Nephron progenitor cell (in vitro differentiated cells): ENCODE measurements at places on chromosomes 4 and X.

DNA sequence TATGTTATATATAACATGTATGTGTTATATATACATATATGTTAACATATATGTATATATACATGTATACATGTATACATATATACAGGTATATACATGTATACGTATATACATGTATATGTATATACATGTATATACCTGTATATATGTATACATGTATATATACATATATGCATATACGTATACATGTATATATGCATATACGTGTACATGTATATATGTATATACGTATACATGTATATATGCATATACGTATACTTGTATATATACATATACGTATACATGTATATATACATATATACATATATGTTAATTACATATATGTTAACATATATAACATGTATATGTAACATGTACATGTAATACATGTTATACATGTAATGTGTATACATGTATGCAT lies 1077.3 kb upstream of the ADGRL3 start:
- no peaks in the 10 kb centered on the region for H3K27me3 ChIP-seq
- DNase-seq: no peak
- no peak overlapping the region for H3K27ac ChIP-seq
- no peak overlapping the region for H3K4me3 ChIP-seq
- H3K36me3 ChIP-seq: no peaks in the 10 kb centered on the region

DNA sequence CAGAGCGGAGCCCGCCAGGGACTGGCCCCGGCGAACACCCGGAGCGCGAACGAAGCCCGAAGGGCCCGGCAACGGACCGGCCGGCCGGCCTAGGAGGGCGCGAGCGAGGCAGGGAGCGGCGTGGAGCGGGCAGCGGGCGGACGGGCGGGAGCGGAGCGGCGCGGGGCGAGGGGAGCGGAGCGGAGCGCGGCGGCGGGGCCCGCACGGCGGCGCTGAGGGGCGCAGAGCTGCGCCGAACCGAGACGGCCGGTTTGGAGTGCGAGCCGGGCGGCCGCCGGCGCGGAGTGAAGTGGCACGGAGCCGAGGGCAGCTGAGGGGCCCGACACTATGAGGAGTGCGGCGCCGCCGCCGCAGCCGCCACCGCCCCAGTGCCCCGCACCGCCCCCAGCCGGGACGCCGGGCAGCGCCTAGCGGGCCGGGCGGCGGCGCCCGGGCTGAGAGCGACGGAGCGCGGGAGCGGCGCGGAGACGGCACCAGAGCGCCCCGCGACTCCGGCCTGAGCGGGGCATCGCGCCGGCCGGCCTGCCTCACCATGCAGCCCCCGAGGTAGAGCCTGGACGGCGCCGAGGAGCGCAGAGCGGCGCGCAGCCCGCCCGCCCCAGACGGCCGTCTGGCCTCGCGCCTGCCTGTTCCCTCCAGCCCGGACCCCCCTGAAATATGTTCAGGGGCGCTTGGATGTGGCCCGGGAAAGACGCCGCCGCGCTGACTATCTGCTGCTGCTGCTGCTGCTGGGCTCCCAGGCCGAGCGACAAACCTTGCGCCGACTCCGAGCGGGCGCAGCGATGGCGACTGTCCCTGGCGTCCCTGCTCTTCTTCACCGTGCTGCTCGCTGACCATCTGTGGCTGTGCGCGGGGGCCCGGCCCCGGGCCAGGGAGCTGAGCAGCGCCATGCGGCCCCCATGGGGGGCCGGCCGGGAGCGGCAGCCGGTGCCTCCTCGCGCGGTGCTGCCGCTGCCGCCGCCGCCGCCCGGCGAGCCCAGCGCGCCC lies 793 bp downstream of the NALF2 start:
- H3K4me1 ChIP-seq: no peaks in the 10 kb centered on the region
- H3K27me3 ChIP-seq: peaks cover 41% of the 10 kb centered on the region
- peak; percentile 48 for DNase-seq
- no peak overlapping the region for H3K27ac ChIP-seq

- H3K27ac ChIP-seq: no peak overlapping the region
- H3K4me3 ChIP-seq: no peak overlapping the region
- no peak for DNase-seq
- H3K36me3 ChIP-seq: peaks cover 30% of the 10 kb centered on the region
Observed at GRCh38 chrX:85029043-85029442, 25.4 kb downstream of the APOOL start.

- no peak overlapping the region for H3K4me3 ChIP-seq
- peaks cover 3% of the 10 kb centered on the region for H3K27me3 ChIP-seq
- H3K36me3 ChIP-seq: peaks cover 92% of the 10 kb centered on the region
Observed at GRCh38 chr4:89009761-89010369, 47.1 kb downstream of the FAM13A start.

DNA sequence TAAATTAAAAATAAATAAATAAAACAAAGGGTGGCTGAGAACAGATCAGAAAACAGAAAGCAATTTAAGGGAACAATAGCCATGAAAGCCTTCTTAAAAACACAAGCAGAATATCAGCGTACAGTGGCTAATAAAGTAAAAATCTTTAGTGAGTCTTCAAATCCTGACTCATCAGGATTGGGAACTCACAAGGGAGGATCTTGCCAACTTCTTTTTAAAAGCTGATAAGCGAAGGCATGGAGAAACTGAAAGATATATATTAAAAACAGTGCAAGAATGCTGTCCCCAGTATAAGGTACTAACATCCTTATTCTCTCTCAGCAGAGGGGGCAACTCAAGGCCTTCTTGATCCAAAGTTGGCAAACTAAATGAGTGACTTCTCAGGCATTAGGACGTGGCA lies 180.1 kb downstream of the DHX15 start:
- no peaks in the 10 kb centered on the region for H3K4me1 ChIP-seq
- DNase-seq: no peak
- no peaks in the 10 kb centered on the region for H3K36me3 ChIP-seq
- no peak overlapping the region for H3K27ac ChIP-seq

DNA sequence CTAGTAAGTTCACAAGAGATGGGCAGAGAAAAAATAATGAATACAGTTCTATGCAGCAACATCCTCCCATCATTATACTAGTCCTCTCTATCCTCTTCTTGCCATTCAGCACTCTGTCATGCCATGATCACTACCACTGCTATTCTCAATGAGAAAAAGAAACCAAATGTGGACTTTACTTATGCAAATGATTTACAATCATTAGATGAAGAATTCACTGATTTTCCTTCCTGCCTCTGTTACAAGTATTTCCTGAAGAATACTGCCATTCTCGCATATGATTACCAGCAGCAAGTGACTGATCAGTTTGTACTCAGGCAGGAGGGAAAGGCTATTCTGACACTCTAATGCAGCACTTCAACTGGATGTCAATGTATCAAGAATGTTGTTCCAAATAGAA lies 50.3 kb downstream of the WDFY3 start:
- H3K27ac ChIP-seq: no peak overlapping the region
- no peaks in the 10 kb centered on the region for H3K4me1 ChIP-seq
- DNase-seq: no peak
- peaks cover 71% of the 10 kb centered on the region for H3K36me3 ChIP-seq
- no peaks in the 10 kb centered on the region for H3K27me3 ChIP-seq
- no peak overlapping the region for H3K4me3 ChIP-seq

DNA sequence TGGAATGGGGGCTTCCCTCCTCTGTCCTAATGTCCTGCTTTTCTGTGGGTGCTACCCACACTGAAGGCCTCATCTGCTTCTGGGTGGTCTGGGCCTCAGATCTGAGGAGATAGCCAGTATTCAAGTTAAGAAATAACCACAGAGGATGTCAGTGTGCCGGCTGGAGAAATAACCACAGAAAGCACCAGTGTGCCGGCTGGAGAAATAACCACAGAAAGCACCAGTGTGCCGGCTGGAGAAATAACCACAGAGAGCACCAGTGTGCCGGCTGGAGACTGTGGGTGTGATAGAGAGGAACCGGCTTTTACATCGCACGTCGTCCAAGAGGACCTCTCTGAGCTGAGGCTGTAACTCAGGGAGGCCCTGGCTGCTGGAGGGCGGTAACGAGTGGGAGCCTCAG lies 65.7 kb upstream of the PSAPL1 start:
- DNase-seq: no peak
- no peak overlapping the region for H3K27ac ChIP-seq
- H3K4me3 ChIP-seq: no peak overlapping the region

DNA sequence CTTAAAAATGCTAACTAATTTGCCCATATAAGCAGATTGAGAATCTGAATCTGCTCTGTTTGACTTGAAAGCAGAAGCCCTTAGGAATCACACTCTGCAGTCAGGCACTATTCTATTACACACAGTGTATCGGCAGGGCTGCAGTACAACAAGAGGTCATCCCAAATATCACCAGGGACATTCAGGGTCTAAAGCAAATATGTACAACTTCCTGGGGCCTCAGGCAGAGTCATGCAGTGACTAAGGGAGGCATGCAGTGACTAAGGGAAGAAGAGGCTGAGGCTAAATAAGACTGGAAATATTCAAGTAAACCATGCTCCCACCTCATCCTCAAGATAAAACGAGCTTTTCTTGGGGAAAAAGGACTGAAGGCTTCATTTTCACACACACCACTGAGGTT lies 20.9 kb downstream of the MAPK10 start:
- H3K36me3 ChIP-seq: no peaks in the 10 kb centered on the region
- H3K4me1 ChIP-seq: peaks cover 13% of the 10 kb centered on the region
- no peak overlapping the region for H3K4me3 ChIP-seq
- no peak overlapping the region for H3K27ac ChIP-seq

DNA sequence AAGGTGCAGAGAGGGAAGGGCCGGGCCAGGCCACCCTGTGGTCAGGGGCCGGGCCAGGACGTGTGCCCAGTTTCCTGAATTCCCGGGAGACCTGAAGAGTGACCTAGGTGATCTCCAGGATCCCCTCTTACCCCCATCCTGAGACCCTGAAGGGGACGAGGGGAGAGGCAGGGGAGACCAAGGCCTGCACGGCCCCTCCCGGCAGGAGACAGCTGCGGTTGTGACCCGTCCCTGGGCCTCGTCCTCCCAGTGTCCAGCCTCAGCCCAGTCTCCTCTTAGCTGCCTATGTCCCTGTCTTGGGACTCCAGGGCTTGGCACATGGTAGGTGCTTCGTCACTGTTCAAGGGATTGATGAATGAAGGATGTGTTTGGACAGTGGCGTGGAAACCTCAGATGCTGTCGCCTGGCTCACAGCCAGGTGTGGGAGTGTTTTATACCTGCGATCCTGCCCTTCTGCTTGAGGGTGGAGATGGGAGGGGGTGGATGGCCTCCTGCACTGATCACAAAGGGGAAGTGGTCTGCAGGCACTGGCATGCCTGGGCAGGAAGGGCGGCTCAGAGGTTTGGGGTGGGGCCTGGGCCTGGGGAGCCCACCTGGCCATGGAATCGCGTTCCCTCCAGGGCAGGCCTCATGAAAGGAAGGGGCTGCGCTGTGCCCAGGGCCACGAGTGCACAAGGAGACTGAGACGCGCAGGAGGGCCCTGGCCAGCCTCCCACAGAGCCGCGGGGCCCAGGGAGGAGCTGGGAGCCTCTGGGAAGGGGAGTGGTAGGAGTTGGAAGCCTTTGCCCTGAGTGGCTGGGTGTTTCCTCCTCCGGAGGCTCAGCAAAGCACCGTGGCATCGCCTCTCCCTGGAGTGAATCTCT lies 6.9 kb downstream of the SH3TC1 start:
- H3K4me3 ChIP-seq: no peak overlapping the region
- H3K27ac ChIP-seq: peak overlapping the region; percentile 29
- no peaks in the 10 kb centered on the region for H3K27me3 ChIP-seq
- no peak for DNase-seq
- no peaks in the 10 kb centered on the region for H3K36me3 ChIP-seq

DNA sequence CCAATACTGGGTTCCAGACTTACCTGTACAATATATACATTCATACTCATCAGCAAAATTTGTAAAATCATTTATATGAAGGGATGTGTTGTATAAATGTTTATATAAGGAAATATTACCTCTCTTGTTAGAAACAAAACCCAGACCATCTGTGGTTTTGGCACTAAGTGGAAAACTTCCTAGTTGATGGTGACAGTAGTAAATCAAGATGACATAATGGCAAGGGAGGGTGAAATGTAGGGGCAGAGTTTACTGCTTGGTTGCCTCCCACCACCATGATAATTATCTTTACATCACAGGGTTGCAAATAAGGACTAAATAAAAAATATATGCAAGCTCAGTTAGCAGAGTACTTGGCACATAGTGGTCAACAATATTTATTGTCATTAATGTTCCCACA lies 365.3 kb upstream of the TEX13C start:
- no peaks in the 10 kb centered on the region for H3K27me3 ChIP-seq
- no peak overlapping the region for H3K4me3 ChIP-seq
- no peak overlapping the region for H3K27ac ChIP-seq
- no peaks in the 10 kb centered on the region for H3K36me3 ChIP-seq

GRCh38 chr4:2462992-2463762 lies 5.7 kb upstream of the RNF4 start:
- H3K27ac ChIP-seq: no peak overlapping the region
- no peak for DNase-seq
- peaks cover 26% of the 10 kb centered on the region for H3K27me3 ChIP-seq
- peaks cover 50% of the 10 kb centered on the region for H3K4me1 ChIP-seq

DNA sequence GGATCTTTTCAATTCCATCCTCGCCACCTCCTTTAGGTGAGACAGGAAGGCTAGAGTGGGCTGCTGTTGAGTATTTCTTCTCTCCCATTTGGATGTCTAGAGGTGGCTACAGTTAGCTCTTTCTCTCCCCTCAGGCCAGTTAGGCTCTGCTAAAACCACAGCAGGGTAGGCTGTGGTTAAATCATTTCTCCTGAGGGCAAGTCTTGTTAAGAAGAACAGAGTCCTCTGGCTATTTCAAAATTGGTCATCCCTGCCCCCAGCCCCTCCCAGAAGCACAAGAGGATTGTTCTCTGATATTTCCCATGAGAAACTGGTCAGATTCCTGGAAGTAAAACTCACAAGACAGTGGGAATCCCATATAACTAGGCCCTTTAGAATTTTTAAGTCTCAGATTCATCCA lies 1359.5 kb downstream of the TECRL start:
- no peak for DNase-seq
- no peaks in the 10 kb centered on the region for H3K36me3 ChIP-seq
- H3K27ac ChIP-seq: no peak overlapping the region
- no peak overlapping the region for H3K4me3 ChIP-seq

DNA sequence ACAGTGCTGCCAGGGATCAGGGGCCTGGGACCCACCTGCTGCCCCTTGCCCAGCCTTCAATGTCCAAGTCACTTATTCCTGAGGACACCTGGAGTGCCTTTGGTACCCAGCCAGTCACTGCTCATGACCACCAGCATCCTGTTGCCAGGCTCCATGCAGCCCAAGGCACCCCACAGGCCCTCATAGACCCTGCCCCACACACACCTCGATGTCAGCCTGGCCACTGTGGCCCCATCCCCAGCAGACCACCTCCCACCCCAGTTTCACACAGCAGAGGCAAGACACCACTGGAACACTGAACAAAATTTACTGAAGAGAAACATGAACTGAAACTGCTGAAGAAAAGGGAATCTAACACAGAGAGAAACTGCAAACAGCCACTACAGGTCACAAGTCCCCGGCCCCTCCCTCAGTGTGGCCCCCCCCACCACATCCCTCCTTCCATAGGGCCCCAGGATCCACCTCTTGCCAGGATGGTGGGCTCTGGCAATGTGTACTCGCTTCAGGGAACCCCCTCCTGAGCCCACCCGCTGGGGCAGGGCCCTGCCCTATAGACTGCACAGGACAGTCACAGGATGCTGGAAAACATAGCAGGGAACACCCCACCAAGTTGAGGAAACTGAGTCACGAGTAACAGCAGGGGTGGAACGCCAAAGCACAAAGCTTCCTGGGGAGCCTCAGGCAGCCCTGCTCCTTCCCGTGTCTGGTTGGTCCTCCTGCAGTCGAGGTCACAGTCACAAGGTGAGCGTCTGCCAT lies 5.2 kb downstream of the PNMA5 start:
- peaks cover 4% of the 10 kb centered on the region for H3K27me3 ChIP-seq
- no peaks in the 10 kb centered on the region for H3K4me1 ChIP-seq
- no peak for DNase-seq
- no peak overlapping the region for H3K27ac ChIP-seq

GRCh38 chr4:35772291-35772690 lies 472.0 kb downstream of the ARAP2 start:
- H3K4me3 ChIP-seq: no peak overlapping the region
- H3K36me3 ChIP-seq: no peaks in the 10 kb centered on the region
- no peak for DNase-seq
- no peak overlapping the region for H3K27ac ChIP-seq
